ENCODE measurements at places on chromosomes 7 and 10.
A peak's percentile ranks its signal among the peaks of the same experiment; 100 is the strongest.

- DNase-seq = peak; percentile 37
Observed at GRCh38 chr10:72421885-72422540, 67.3 kb upstream of the DNAJB12 start.

DNA sequence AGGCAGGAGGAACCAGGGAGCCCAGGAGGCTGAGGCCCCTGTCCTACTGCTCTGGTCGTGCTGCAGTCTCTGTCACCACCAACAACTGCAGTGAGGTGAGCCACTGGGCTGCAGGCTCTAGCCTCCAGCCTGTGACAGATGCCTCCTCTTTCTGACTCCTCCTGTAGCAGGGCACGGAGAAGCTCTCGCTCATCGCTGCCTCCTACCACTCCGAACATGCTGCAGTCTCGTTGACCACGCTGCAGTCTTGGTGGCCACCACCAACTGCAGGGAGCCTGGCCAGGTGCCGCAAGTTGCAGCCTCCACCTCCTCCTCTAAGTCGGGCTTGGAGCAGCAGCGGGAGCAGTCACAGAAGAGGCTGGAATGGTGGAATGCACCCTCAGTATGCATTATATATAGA lies 22.1 kb upstream of the VOPP1 start:
- DNase-seq = no peak

DNA sequence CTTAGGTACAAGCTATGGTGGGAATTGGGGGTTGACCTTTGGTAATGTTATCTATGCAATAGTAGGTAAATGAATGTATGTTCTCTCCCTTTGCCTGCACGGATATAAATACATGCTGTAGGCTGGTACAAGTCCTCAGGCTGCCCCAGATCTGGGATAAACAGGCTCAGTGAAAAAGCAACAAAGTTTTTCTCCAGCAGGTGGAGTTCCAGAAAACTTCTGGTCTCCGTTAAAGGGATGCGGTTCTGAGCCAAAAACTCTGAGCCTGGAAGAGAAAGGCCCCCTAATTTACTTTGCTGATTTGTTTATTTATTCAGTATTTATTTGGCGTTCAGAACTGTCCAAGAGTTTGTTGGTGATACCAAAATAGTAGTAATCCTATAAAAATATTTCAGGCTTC lies 204.7 kb downstream of the ADRA2A start:
- DNase-seq = peak; percentile 43

- DNase-seq = no peak
Observed at GRCh38 chr7:115971506-115971905, 59.1 kb downstream of the TFEC start.

- DNase-seq = no peak
Observed at GRCh38 chr7:31758755-31759154, 71.7 kb downstream of the PPP1R17 start.

DNA sequence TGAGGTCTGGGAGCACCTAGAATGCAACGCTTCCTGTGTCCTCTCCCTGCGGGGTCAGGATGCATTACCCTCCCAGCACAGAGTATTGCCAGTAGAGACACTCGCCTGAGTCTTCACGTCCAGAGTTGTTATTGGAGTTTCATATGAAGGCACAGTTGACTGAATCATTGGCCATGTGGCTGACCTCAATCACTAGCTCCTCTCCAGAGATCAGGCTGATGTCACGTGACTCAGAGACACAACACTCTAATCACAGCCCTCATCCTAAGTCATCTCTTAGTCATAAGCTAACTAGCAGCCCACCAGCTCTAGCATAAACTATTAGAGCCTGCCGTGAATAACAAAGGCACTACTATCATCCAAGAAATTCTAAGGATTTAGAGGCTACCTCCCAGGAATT lies 107.8 kb downstream of the HECW1 start:
- no peak for DNase-seq
